Stimulated activated CD8-positive, alpha-beta memory T cell treated with anti-CD3 and anti-CD28 coated beads, Interleukin-7, amount 100 ng/mL, for 4 hours (primary cell): ENCODE measurements at places on chromosomes 16 and 17.

GRCh38 chr17:67276075-67276474, 31.1 kb upstream of the HELZ start:
- no peak for DNase-seq

DNA sequence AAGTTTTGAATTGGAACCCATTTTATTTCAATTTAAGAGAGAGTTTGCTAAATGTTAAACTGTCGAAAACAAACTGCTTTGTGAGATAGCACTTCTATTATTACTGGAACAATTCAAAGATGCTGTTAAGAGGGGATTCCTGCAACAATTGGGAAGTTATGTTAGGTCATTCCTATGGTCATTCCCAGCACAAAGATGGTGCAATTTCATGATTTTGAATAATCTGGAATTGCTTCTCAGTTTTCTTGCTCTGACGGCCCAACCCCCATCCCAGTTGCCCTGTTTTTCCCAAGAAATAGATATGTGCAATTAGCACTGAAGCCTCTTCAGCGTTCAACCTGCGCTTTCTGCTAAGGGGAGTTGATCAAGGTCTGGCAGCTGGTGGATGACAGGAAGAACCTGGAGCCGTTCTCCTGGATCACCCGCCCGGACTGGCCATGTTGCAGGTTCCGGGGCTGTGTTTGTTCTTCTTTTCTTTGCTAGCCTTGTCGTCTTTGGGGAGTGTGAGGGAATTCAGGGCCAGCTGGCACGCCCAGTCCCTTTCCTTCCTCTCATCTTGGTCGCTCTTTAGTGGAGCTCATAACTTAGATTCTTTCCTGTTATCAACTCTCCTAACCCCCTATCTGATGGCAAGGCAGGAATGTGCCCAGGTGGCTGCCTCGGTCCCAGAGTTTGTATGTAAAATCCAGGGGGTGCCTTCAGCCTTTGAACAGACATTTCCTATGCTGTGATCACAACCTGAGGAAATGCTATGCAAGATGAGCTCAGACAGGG, 29.0 kb upstream of the IRF8 start:
- no peak for DNase-seq

DNA sequence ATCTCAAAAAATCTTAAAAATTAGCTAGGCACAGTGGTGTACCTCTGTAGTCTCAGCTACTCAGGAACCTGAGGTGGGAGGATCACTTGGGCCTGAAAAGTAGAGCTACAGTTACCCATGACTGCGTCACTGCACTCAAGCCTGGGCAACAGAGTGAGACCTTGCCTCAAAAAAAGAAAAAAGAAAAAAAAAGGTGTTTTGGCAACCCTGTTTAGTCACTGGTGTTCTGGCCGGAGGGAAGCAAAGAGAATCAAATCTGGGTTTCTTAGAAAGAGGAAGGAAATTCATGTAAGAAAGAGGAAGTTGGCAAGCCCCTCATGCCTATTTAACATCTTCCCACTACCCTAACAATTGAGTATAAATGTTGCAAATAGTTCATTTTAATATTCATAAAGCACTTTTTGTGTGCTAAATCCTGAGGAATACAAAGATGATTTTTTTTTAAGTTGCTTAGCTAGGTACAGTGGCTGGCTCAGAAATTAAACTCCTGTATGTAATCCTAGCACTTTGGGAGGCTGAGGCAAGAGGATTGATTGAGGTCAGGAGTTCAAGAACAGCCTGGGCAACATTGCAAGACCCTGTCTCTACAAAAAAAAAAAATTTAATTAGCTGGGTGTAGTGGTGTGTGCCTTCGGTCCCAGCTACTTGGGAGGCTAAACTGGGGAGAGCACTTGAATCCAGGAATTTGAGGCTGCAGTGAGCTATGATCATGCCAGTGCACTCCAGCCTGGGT, 6.5 kb upstream of the USP32 start:
- DNase-seq, result no peak

GRCh38 chr16:81823111-81823510, 44.0 kb downstream of the PLCG2 start:
- no peak for DNase-seq

- no peak for DNase-seq
Measured at GRCh38 chr17:51034800-51035199, 85.9 kb downstream of the SPAG9 start.

DNA sequence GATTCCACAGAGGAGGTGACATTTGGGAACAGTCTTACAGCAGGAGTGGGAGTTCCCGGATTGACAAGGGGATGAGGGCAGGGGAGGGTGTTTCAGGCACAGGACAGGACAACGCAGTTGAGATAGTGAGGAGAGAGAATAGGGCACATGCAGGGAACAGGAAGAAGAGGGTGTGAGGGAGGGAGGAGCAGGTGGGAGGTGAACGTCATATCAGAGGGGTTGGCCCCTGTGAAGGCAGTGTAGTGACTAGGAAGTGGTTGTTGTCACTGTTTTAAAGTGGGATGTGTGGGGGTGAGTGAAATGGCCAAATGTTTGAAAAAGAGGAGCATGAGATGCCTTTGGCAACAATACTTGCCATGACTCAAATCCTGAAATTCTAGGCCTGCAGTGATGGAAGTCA, 12.2 kb downstream of the PRKCB start:
- DNase-seq, result peak; percentile 55

DNA sequence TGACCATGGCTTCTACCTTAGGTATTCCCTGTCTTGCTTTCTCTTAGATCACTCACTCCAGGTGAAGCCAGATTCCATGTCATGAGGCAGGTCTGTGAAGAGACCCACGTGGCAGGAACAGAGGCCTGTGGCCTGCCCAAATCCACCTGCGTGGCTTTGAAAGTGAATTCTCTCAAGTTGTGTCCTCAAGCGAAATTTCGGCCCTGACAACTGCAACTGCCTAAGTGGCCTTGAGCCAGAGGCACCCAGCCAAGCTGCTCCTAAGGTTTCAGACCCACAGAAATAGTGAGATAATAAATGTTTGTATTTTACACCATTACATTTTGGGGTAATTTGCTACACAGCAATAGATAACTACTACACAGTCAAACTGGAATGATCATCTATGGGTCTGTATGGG, 497.9 kb downstream of the XYLT1 start:
- DNase-seq, result no peak

DNA sequence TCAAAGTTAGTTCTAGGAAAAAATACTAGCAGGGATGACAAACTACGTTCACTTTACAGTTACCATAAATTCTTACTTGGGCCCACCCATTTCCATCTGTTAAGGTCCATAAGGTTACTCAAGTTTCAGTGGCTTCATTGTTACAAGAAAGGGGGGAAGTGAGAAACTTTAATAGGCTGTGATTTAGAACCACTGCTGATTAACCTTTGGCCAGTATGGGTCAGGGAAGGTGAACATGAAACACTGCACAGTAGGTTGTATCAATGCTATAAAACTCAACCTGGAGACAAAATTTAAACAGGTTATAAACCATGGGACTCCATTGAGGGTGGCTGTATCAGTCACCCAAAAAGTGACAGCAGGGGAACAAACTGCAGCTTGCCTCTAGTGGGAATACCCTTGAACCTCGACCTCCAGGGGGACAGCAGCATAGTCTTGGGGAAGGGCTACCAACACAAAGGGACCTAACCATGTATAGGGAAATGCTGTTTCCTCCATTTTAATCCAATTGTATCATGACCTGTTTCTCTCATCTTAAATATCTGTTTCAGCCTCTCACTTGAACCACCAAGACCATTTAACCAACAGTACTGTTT, 10.4 kb downstream of the PTRH2 start:
- DNase-seq, result no peak

GRCh38 chr17:67549820-67550219, 167.9 kb upstream of the NOL11 start:
- DNase-seq, result no peak

DNA sequence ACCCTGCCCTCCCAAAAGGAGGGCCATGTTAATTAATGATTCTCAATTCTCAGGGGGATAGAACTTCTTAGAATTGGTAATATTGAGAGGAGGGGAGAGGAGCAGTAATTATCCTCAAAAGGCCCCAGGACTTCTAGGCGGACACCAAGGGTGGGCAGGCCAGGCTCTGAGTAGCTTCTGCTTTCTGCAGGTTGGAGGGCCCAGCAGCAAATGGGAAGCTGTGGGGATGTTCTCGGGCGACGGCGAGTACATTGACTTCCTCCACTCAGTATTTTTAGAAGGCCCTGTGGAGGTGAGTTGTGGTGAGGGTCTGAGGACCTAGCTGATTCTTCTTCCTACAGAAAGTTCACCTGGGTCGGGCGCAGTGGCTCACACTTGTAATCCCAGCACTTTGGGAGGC, 57.5 kb downstream of the DNAH2 start:
- no peak for DNase-seq

DNA sequence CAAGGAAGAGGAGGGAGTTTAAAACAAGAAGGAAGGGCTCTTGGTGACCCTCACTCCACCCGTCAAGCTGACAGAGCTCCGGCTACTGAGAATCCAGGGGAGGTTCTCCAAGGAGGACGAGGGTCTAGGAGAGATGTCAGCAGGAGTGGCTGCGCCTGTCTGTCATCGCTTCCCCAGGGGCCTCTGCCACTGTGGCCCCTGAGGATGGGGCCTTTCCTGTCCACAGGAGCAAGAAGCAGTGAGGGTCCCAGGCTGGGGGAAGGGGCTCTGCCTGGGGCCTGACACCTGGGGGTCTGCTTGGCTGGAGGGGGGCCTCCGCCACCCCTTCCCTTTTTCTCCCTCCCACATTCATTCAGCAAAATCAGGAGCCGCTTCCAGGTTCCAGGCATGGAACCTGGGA, 66.5 kb upstream of the TNRC6C start:
- no peak for DNase-seq

DNA sequence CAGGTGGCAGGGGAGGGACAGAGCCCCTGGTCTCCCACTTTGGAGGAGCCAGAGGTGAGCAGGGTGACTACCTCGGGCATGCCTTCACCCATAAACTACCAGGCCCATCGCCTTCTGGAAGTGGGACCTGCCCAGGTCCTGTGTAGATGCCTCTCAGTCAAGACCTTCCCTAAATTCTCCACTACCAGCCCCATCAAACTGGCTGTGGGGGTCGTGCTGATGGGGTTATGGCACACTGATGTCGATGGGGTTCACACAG, 5.8 kb upstream of the RAB37 start:
- no peak for DNase-seq

GRCh38 chr17:17103160-17103559, 60.9 kb downstream of the MPRIP start:
- DNase-seq, result no peak

DNA sequence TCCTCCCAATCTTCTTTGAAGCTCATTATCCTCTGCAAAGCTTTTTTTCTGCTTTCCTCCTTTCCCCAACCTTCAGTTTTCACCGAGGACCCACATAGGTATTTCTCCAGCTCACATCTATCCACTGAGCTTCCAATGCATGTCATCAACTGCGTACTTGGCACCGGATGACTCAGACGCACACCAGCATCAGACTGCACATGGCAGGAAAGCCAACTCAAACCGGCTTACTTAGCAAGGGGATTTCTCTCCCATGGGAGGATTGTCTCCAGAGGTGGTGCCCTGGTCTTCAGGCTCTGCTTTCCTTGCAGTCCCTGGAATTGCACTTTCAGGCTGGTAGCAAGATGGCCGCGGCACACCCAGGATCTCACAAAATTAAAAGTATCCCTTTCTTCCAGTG, 1.7 kb upstream of the AKTIP start:
- DNase-seq, result no peak

DNA sequence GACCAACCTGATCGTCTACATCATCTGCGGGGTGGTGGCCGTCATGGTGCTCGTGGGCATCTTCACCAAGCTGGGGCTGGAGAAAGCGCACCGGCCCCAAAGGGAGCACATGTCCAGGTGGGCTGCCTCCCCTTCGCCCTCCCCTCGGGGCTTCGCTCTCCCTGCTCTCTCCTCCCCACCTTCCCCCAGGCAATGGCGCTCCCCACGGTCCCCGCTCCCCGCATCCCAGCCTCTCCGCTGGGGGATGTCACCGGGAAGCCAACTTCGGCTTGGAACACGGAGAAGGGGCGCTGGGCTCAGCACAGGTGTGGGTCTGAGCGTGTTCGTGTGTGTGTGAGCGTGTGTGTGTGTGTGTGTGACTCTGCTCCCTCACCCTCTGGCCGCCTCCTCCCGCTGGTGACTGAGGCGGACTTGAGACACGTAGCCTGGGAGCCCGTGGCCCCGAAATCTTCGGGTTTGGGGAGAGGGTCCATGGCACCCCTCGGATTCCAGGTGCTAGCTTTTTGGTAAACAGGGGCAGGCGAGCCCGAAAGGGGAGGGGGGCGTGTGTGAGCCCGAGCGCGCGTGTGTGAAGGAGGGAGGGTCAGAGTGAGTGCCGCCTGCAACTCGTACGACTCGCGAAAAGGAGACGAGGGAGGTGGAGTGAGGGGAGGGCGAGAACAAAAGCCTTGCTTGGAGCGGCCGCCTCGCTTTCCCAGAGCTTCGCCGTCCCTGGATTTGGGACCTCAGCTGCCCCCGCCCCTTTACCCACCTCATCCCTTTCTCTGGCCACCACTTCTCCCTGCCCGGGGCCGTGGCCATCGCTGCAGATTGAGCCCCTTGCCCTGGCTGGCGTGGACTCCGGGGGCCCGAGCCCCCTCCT, 1.3 kb downstream of the SHISA9 start:
- no peak for DNase-seq

GRCh38 chr16:58125781-58126335, 3.3 kb downstream of the CFAP20 start:
- no peak for DNase-seq

DNA sequence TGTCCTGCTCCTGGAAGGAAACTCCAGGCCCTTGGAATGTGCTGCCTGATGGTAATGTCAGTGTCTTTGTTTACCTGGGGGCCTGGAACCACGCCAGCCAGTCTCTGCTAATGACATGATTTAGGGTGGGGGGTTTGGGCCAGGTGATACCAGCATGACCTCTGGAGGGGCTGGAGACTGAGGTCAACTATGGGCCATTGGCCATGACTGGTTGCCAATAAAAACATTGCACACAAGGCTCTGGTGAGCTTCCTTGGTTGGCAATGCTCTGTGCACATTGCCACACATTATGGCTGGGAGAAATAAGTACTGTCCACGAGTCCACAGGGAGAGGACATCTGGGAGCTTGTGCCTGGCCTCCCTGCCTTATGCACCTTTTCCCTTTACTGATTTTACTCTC, 52.5 kb downstream of the LITAF start:
- DNase-seq, result no peak
